ENCODE measurements at places on chromosomes 7 and 10.

GRCh38 chr7:138980563-138981291, 462 bp downstream of the KIAA1549 start:
- DNase-seq = no peak

GRCh38 chr7:95598511-95598910, 2.2 kb upstream of the PDK4 start:
- DNase-seq = no peak

DNA sequence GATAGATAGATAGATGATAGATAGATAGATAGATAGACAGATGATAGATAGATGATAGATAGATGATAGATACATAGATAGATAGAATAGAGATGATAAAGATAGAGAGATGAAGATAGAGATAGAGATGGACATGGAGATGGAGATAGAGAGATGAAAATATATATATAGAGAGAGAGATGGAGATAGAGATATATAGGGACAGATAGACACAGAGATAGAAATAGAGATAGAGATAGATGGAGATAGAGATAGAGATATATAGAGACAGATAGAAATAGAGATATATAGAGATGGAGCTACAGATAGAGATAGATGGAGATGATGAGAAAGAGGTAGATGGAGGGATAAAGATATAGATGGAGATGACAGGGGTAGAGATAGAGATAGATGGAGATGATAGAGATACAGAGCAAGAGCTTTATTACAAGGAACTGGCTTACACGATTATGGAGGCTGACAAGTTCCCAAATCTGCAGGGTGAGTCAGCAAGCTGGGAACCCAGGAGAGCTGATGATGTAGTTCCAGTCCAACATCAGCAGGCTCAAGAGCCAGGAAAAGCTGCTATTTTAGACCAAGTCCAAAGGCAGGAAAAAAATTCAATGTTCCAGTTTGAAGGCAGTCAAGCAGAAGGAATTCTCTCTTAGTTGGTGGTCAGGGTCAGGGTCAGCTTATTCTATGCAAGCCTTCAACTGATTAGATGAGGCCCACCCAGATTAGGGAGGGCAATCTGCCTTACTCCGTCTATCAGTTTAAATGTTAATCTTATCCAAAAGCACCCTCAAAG, 37.1 kb downstream of the CAV1 start:
- DNase-seq = no peak

GRCh38 chr7:46396481-46396880, 475.4 kb upstream of the IGFBP3 start:
- no peak for DNase-seq

GRCh38 chr10:68870545-68871104, 30.5 kb upstream of the DDX50 start:
- no peak for DNase-seq

GRCh38 chr10:75042292-75042974, 69.0 kb upstream of the SAMD8 start:
- DNase-seq = no peak

- DNase-seq = no peak
Measured at GRCh38 chr7:50803359-50804337, 21.0 kb upstream of the GRB10 start.

DNA sequence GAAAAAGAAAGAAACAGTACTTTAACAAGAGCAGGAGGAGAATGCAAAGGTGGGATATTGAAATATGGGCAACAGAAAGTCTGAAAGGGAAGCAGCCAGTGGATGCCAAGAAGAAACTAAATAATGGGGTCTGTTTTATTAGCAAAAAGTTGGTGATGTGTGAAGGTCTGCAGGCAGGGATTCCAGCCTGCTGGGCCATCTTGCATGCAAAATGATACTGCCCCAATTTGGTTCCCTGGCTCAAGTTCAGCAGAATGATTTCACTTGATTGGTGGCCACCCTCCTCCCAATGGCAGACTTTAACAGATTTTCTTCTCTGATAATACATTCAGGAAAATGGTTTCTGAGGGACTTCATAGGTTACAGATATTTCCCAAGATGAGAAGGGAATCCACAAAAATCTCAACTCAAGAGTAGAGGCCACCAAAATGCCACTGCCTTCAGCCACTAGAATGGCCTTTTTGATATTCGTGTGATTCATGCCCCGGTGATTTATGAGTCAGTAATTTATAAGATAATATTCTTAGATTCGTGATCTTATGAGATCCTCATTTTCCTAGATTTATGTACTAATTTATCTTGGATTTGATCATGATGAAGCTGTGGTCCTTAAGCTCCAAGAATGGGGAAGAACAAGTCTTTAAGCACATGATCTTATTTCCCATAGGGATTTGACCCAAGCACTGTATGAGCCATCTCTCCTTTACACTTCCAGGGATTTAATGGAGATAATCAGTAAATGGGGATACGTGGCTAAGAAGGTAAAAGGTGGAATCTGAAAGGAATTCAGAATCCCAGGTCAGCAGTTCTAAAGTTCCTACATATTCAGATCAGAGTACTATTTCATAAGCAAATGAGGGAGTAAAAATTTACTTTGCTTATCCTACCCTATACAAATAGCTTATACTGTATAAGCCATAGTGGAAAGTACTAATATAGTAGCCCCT, 32.3 kb upstream of the ADD3 start:
- DNase-seq = no peak

GRCh38 chr10:80523773-80524172, 13.9 kb upstream of the SH2D4B start:
- DNase-seq = no peak

DNA sequence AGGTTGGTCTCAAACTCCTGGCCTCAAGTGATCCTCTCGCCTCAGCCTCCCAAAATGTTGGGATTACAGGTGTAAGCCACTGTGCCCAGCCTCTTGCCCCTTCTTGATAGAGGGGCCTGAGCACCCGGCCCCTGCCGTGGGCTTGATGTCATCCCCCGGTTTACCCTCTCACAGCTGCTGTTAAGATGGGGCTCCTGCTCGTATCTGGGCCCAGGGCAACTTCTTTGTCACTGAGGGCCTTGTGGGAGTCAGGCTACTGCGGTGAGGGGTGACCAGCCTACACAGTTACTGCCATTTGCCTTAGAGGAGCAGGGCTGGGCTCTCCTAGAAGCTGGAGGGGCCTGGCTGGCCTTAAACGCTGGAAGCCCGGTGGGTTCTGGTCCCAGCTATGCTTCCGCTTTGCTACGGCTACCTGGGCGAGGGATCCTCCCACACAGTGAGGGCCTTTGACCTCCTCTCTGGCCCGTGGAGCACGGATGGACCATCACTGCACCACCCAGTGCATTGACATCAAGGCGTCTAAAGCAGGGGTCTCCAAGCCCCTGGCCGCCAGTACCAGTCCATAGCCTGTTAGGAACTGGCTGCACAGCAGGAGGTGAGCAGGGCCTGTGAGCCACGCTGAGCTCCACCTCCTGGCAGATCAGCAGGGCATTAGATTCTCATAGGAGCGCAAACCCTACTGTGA, 1.1 kb upstream of the TMEM130 start:
- DNase-seq = no peak

GRCh38 chr10:129719889-129720590, 244.0 kb downstream of the EBF3 start:
- DNase-seq = no peak

- no peak for DNase-seq
Measured at GRCh38 chr7:93231259-93231658, 907 bp upstream of the VPS50 start.

- DNase-seq = no peak
Measured at GRCh38 chr10:11245095-11245479, 227.4 kb downstream of the CELF2 start.

GRCh38 chr10:102065561-102066398, 631 bp downstream of the HPS6 start:
- DNase-seq = no peak

DNA sequence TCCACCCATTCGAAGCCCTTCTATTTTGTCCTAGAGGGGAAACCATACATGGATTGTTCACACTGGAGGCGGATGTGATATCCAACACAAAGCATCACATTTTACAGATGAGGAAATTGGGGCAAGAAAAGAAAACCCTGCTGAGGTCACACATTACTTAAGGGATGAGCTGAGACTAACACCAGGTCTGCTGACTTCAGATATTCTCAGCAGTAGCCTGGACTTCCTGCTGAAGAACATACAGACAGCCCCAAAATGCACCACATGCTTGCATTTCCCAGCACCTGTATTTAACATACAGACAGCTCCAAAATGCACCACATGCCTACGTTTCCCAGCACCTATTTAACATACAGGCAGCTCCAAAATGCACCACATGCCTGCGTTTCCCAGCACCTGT, 11.2 kb downstream of the GIMAP5 start:
- no peak for DNase-seq

- DNase-seq = no peak
Measured at GRCh38 chr7:91007371-91007770, 256.9 kb upstream of the FZD1 start.

GRCh38 chr10:60549686-60550085, 160.0 kb upstream of the ANK3 start:
- DNase-seq = no peak

DNA sequence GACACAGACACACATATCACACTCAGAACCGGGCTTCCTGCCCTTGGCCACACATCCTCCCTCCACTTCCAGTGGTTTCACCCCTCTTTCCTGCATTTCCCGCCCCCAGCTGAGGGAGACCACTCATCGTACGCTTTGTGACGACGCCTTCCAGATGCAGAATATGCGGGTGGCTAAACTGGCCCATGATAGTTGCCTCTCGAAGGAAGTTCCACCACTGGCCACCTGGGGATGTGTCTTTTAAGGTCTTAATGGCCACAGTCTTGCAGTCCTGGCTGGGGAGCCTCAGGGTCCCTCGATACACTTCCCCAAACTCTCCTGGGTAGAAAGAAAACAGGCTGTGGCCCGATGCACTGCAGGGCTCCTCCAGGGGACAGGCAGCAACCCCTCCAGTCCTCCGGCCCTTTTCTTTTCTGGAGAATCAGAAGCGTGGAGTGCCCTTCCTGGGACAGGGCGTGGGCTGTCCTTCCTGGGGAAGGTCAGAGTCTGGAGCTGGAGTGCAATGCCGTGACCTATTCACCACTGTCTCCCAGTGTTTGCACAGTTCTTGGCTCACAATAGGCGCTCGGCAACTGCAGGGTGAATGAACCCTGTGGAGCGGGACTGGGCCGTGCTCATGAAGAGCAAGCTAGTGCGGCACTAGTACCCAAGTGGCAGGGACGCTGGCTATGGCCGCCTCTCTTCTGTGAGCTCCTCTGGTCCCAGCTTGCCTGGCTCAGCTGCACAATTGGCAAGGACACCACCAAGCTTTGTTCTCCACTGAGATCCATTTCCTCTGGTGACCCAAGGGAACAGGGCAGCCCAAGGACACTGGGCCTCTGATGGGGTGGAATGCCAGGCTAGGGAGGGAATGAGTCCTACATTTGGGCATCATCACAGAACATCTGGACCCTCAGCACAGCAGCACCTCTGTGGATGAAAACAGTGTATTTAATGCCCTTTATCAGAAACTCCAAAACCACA, 13.2 kb downstream of the EPHA1 start:
- no peak for DNase-seq

- DNase-seq = no peak
Measured at GRCh38 chr10:68261132-68261856, 29.4 kb upstream of the ATOH7 start.

DNA sequence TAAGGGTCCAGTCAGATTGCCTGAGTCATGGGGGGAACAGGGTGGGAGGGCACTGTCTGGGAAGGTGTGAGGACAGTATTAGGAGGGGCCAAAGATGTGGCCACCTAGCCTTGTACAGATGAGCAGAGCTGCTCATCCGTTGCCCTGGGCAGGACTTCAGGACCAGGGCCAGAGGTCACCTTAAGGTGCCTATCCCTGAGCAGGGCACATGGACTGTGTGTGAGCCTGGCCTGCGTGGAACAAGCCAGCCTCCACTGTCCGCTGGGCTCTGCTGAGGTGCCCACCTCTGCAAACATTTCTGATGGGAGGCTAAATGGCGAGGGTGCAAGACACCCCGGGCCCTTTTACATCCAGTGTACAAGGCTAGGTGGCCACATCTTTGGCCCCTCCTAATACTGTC, 3.4 kb upstream of the OPN1SW start:
- DNase-seq = no peak

DNA sequence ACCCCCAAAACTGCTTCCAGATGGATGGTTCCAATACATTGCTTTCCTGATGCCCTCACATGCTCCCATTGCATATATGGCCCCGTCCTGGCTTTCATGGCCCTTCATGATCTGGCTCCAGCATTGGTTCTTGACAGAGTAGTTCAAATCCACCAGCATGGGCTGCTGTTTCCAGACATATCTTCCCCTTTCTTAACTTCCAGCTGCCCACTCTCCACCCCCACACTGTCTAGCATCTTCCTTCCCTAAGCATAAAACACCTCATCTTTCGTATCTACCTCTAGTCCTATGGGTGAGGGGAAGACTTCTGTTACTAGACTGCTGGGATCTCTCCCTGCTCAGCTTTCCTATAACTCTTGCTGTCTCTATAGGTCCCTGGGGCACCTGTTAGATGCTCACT, 13.2 kb upstream of the GOLGA7B start:
- no peak for DNase-seq

GRCh38 chr7:42236976-42237810, at the start of gene GLI3:
Gene GLI3, minus strand, starts transcription at chr7:42237209. Its CDS starts 13,956 bp downstream, at chr7:42223253.
- DNase-seq = no peak

DNA sequence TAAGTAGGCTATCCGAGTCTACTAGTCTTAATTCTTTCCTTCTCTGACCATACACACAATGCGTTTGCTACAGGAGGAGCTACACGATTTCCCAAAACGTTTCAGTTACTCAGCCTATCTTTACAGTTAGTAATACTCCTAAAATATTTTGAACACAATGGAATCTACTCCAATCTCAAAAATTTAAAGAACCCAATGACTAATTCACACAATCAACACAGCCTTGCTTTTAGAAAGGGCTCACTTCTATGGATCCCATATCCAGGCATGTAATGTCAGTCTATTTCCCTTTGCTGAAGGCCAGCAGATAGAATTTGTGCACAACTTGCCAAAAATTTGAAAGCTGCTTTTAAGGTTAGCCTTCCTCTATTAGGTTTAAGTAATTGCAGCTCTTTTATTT, 107.2 kb downstream of the VPS41 start:
- DNase-seq = no peak

DNA sequence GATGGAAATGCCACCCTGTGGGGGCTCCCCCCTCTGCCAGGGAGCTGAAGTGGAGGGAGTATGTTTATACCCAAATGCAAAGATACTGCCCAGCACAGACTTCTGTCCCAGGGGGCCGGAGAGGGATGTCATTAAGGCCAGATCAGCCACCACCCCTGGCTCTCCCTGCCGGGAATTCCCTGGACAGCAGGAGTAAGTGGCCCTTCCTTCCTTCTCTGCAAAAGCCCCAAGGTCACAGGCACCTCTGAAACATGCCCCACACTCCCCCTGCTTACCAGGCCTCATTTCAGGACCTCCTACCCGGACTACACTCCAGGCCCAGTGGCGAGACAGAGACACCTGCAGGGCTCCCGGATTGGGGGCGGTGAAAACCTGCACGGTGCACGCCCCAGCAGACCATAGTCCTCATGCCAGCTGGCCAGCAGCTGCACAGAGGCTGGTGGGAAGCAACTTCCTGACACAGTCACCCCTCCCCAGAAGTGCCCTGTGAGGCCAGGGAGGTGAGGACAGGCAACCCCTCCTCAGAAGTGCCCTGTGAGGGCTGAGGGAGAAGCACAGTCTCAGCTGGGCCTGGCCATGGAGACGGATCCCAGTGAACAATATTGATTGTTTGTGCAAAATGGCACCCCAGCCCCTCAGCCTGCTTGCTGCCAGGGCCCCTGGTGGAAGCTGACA, 33.0 kb upstream of the RET start:
- DNase-seq = no peak

- DNase-seq = no peak
Measured at GRCh38 chr10:89335226-89335625, 7.4 kb downstream of the IFIT3 start.

GRCh38 chr7:142529591-142529990, 219.7 kb upstream of the PRSS1 start:
- no peak for DNase-seq
